ENCODE measurements at places on chromosomes 16 and 17.

DNA sequence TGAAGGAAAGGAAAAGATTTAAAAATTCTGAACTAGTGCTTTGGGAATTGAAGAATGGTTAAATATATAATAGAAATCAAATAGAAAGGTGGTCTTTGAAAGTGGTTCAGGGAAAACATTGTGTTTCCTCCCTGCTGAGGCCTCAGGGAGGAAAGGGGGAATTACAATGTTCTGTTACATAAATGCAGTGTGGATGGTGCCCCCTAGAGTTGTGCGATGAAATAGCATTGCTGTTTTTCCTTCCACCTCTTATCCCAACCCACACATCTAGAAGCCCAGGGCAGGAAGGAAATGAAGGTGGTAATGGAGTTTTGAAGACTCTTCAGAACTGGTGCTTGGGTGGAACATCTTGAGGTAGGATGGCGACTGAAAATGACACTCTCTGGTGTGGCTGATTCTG is 6.4 kb upstream of the TOX3 start:
- no peak for DNase-seq

GRCh38 chr17:78362671-78363070 is 2.8 kb upstream of the SOCS3 start:
- no peak for DNase-seq

GRCh38 chr16:82965808-82966207 is 339.0 kb downstream of the CDH13 start:
- no peak for DNase-seq

DNA sequence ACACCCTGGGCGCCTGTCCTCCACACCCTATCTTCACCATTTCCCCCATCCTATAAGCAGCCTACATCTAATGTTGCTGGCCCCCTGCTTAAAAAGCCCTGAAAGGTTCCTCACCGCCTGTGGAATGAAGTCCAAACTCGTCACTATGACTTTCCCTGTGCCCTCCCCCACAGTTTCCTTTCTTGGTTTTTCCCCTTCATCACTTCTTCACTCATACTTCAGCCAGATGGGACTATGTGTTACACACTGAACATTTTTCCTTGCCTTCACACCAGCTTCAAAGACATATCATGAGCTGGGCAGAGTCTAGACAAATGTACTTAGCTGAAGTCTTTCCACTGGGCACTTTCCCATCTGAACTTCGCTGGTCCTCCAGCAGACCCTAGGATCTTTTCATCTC is 1.5 kb upstream of the MARCHF10 start:
- DNase-seq: no peak

GRCh38 chr16:70769761-70770160 is 31.2 kb downstream of the VAC14 start:
- DNase-seq: no peak

DNA sequence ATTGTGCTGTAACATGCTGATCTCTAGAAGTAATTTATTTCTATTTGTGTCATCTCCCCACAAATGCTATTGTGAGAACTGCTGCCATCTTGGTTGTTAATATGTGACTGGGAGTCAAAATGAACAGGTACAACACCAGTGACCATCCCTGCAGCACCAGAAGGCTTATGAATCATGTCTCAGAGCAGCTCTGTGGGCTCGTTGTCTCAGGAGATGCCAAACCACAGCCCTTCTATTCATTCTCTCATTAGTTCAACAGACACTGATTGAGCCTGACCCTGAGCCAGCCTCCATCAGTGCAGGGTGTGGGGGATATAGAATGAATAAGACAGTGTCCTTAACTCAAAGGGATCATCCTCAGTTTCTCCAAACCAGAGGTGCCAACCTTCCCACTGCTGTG is 92.5 kb downstream of the UTP18 start:
- DNase-seq: no peak

GRCh38 chr16:68458551-68458950 is 10.2 kb upstream of the SMPD3 start:
- DNase-seq: no peak

- DNase-seq: no peak
These were observed 9.6 kb downstream of the STX8 start for GRCh38 chr17:9566067-9566466.

DNA sequence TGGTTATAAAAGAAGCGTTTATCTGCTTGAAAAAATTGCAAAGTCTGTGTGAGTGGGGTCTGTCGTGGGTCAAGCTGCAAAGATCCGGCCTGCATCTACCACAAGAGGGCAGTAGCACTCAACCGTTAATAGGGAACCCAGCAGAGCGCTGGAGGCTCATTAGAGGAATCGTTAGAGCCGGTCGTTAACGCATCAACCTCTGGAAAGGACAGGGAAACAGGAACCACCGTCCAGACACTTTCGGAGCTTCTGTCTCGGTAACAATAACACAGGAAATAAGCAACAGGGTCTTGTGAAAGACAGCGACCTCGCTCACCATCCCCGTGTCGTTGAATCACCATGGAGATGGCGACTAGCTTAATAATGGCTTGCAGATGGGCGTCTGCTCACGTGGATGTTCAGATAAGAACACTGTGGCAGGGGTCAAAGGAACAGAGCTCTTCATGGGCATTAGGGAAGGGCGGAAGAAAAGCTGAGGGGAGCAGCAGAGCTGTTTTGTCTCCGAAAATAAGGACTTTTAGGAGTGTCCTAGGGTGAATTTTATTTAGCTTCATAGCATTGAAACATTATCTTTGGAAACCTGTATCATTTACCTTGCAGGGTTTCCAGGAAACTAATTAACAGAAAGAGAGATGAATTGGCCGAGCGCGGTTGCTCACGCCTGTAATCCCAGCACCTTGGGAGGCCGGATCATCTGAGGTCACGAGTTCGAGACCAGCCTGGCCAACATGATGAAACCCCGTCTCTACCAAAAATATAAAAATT is 11.9 kb upstream of the NSRP1 start:
- peak; percentile 92 for DNase-seq

DNA sequence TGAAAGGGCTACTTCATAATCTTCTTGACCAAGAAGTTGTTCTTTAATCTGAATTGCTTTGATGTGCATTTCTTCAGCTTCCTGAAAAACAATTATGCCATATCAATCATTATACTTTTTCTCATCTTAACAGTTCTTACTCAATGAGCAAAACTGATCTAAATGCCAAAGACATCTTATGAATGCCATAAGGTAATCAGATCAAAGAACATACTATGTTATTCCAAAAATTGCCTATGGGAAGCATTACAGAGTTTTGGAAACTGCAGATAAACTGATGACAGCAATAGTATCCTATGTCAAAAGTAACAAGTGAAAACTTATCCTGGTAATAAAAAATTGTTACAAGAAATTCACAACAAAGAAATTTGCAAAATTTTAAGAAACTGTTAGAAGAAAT is 29.7 kb downstream of the CHCT1 start:
- DNase-seq: no peak

GRCh38 chr17:57859601-57860413 is 10.0 kb upstream of the MRPS23 start:
- no peak for DNase-seq

DNA sequence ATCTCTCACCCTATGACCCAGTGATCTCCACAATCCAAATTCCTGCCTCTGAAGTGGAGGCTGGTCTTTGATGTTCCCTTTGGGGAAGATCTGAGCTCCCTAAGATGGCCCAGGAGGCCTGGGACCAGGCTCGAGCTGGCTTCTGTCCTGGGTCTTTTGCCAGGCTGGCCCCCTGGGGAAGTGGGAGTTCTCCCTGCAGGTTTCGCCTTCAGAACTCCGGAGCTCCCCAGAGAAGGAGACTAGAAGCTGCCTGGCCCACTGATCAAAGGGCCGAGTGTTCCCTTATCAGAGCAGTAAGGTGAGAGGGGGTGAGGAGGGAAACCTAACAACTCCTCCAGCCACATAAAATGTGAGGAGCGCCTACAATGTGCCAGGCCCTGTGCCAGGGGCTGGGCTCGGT is 147.1 kb downstream of the IRF8 start:
- no peak for DNase-seq

GRCh38 chr16:14013145-14013570 is 58.0 kb upstream of the MRTFB start:
- DNase-seq: no peak

DNA sequence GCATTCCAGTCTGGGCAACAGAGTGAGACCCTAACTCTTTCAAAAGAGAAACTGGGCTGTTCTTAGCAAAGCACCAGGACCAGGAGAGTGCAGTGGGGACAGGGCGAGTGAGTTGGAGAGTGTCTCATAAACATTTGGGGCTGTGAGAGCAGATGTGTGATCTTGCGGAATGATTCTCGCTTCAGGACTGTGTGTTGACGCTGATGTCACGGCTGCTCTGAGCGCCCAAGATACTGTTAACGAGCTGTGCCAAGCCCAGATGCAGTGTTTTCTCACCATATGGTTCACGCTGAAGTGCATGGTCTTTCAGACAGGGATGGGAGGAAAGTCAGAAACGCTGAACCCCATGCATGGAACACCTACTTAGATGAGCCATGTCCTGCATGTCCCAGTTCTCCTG is 438.2 kb downstream of the HS3ST4 start:
- no peak for DNase-seq

GRCh38 chr17:27038676-27039075 is 255.2 kb upstream of the WSB1 start:
- no peak for DNase-seq

GRCh38 chr17:35129154-35129972 is 7.9 kb downstream of the FNDC8 start:
- DNase-seq: no peak

- DNase-seq: no peak
These were observed 34.4 kb upstream of the USP7 start for GRCh38 chr16:8998108-8998507.

- DNase-seq: no peak
These were observed 12.8 kb downstream of the SMIM5 start for GRCh38 chr17:75645889-75646637.

GRCh38 chr16:80029761-80030481 is 429.4 kb upstream of the MAF start:
- DNase-seq: no peak

GRCh38 chr17:68807998-68808772 is 147.0 kb downstream of the ABCA8 start:
- DNase-seq: no peak

DNA sequence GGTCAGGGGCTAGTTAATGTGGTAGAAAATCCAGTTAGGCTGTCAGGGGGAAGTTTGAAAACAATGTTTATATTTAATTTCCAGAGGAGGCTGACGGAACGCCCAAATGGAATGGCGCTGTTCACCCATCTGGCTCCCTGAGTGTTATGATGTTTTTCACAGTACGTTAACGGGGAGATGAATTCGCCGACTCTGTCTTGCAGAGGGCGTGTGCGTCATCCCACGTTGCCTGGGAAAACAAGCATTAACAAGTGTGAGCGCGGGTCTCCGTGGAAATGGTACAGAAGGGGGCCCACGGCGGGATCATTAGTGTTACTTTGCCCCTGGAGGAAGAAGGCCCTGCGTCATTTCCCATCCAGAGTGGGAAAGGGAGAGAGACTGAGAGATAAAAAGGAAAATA is 29.6 kb downstream of the RGS9 start:
- no peak for DNase-seq

DNA sequence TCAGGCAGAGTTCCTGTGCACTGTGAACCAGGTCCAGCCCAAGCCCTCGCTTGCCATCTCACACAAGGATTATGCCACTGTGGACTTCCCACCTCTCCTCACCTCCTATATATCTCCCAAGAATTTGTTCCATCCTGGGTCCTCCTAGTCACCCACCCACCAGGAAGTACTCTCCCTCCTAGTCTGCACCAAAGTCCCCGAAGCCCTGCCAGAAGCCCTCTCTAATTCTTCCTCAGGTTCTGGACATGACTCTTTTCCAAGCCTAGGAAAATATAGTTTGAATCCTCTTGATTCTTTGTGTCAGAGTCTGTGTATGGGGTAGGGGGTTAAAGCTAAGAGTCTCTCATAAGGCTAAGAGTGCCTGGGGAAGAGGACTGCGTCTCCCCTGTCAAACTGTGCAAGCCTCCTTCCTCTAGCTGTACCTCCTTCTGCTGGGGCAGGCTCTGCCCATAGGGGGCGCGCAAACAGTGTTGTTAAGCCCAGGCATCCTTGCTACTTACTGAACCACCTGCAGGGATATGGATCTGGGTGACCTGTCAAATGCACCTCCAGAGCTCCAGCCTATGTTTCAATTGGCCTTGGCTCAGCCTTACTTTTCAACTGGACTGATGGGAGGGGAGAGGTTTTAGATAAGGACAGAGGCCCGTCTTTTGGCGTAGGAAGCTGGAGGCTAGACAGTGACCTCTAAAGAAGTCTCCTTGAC is 16.6 kb upstream of the DLX4 start:
- DNase-seq: peak; percentile 55

GRCh38 chr16:28873543-28874201 is 4.6 kb upstream of the ATP2A1 start:
- DNase-seq: no peak

- DNase-seq: no peak
These were observed 3.3 kb upstream of the PRSS33 start for GRCh38 chr16:2790631-2791030.

DNA sequence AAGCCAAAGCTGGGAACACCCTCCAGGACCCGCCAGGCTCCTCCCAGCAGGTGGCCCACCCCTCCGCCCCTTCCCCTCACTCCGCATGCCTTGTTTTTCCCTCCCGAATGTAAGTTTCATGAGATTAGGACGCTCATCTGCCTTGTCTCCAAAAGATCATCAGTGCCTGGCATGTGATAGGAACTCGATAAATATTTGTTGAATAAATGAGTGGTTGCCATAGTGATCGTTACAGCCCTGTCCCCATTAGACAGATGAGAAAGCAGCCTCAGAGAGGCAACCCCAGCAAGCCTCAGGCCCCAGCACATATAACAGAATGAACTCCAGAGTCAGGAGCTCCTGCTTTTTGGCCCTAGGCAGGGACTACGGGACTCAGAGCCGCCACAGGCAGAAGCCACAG is 5.0 kb downstream of the CAMKK1 start:
- no peak for DNase-seq

GRCh38 chr17:38704606-38705522 is at the start of gene MLLT6:
MLLT6 (plus strand) TSS chr17:38705273; CDS start chr17:38705633, 360 bp downstream.
- DNase-seq: peak; percentile 82

DNA sequence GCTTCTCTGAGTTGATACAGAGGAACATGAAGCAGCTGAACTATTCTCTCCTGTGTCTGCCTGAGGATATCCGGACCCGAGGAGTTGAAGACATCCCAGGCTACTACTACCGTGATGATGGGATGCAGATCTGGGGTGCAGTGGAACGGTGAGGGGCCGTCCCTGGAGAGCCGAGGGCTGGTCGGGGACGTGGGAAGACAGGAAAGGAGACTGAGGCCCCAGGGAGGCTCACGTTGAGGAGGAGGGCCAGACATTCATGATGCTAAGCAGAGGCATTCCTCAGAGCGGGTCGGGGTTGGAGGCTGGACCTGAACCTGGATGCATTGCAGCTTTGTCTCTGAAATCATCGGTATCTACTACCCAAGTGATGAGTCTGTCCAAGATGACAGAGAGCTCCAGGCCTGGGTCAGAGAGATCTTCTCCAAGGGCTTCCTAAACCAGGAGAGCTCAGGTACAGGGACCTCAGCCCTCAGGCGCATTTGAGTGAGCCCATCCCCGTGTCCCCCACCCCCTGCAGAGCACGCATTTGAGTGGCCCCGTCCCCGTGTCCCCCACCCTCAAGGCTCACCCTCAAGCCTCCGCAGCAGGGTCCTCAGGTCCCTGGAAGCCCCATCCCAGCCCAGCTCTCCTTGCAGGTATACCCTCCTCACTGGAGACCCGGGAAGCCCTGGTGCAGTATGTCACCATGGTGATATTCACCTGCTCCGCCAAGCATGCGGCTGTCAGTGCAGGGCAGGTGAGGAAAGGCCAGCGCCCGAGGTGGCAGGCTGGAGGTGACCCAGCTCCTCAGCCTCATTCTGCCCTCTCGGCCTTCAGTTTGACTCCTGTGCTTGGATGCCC is 8.3 kb downstream of the ALOX15B start:
- DNase-seq: no peak

- no peak for DNase-seq
These were observed 14.9 kb upstream of the RBFOX3 start for GRCh38 chr17:79625706-79626105.
